ENCODE measurements at places on chromosomes 5 and 9.

- no peak for DNase-seq
Observed at GRCh38 chr9:79623799-79624721, 52.3 kb downstream of the TLE4 start.

- DNase-seq, result no peak
Observed at GRCh38 chr9:31185831-31186230, 1198.6 kb upstream of the ACO1 start.

DNA sequence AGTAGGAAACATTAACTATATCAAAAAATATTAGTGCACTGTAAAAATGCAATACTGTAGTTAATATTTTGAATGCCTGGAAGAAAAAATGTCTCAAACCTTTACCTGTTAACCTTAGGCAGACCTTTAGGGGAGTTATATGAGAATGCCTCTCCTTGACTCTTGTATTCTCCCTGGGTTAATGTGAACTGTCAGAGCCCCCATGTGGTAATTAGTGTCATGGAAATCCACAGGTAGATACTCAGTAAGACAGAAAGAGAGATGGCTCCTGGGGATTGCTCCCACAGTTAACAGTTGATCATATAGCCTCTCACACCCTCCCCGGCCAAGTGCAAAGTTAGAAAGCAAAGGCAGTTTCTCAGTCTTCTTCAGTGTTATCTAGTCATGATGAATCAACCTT, 742.8 kb downstream of the NR2F1-AS1 start:
- DNase-seq, result no peak

- DNase-seq, result no peak
Observed at GRCh38 chr9:129694243-129694646, 28.8 kb downstream of the PRRX2 start.

DNA sequence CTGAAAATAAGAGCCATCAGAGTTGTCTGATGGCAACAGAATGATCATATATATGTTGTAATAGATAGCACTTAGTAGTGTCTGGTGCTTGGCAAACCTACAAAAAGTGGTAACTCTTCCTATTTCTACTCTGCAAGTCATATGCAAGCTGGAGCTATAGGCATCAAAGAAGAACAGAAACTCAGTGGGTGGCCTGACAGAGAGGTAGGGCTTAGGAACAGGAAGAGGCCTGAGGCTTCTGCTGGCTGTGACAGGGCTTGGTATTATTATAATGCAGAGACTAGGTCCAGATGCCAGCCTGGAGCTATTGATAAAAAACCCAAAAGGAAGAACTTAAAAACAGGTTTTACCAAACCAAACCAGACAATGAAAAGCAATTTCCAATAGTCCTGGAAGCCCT, 4.4 kb upstream of the DIAPH1 start:
- no peak for DNase-seq

GRCh38 chr5:2996687-2997086, 245.2 kb upstream of the IRX2 start:
- peak; percentile 53 for DNase-seq

- DNase-seq, result no peak
Observed at GRCh38 chr5:321230-321725, at the start of gene AHRR. Gene AHRR, plus strand, starts transcription at chr5:321714. Its CDS starts 22,189 bp downstream, at chr5:343903.

DNA sequence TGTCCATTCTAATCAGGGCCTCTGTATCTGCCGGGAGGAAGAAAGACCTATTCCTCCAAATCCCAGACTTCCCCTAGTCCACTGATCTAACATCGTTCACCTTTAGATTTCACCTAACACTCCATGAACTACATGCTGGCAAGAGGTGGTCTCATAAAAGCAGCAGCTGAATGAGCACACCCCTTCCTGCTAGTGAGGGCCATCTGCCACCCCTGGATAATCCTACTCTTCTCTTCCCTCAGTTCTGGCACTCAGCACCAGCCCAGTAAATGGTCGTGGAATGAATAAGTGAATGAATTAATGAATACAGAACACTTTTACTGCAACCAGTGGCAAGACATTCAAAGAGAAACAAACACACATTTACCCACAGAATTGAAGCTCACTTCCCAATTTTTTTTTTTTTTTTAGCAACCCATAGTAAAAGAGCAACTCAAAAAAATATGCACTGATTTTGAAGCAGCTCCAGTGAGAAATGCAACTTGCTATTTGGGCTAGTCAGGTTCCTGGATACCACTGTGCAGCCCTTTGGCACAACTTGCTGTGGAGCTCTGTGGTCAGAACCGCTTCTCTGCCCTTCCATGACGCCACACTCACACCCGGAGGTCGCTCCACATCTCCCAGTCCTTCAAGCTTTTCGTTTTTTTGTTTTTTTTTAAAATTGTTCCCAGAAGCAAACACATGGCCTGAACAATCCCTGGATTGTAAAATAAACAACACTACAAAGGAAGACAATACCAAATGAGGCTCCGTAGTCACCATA, 6.2 kb downstream of the RNF183 start:
- DNase-seq, result no peak

DNA sequence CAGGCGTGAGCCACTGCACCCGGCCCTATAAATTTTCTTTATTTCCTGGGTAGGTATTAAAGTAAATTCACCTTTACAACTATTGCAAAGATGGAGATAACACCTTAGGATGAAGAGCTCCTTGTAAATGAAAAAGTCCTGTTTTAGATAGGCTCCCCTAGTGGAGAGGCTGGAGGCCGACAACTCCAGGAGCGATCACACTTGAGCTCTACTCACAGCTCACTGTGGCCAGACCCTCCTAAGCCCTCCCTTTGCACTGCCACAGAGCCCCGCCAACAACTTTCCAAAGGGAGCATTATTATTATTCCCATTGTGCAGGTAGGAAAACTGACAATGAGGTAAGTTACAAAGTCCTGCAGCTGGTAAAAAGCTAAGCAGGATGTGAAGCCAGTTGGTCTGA, 139.1 kb upstream of the ERCC6L2 start:
- DNase-seq, result no peak

DNA sequence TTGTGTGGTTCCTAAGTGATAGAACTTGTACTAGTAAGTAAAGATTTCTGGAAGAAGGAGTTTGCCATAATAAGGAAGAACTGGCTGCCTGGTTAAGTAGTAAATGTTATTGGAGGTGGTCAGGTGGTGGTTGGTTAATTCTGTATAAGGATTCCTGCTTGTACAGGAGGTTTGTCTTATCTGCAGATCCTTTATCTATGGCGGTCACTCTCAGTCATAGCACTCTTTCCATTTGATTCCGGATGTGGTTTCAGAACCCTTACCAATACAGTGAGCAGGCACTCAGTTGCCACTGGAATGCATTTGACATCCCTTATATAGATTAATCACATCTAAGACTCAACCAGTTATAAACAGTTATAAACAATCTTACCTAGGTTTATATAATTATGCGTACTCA, 50.3 kb downstream of the RAD50 start:
- no peak for DNase-seq

- no peak for DNase-seq
Observed at GRCh38 chr5:125409861-125410536, 663.6 kb upstream of the ZNF608 start.

DNA sequence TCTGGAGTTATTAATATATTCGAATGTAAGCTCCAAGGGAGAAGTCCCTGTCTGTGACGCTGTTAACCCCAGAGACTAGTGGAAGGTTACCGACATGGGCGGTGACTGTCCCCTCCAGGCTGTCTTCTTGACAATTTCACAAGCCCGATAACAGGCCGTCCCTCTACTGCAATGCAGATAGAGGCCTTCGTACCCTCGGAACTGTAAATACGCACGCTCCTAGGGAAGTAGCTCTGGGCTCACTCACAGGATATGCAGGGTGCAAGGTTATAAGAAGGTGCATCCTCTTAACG, 680 bp upstream of the RFK start:
- DNase-seq, result peak; percentile 82

GRCh38 chr9:118561051-118561450, 808.2 kb downstream of the BRINP1 start:
- no peak for DNase-seq

DNA sequence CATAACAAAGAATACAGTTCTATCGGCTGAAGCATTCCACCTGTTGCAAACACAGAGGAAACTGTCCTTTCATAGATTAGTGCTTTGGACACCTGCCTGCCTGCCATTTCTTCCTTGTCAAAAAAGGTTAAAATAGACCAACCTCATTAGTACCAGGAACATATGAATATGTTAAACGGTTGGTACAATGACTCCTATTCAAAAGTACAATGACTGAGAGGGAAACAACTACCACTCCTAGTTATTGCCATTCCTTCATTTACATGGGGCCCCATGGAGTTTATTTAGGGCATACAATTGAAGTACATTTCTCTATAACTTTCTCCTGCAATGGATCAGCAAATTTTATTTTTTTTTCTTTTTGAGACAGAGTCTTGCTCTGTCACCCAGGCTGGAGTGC, 77.4 kb upstream of the PIP5K1B start:
- DNase-seq, result no peak

GRCh38 chr9:130245474-130245873, 20.1 kb upstream of the HMCN2 start:
- DNase-seq, result no peak

DNA sequence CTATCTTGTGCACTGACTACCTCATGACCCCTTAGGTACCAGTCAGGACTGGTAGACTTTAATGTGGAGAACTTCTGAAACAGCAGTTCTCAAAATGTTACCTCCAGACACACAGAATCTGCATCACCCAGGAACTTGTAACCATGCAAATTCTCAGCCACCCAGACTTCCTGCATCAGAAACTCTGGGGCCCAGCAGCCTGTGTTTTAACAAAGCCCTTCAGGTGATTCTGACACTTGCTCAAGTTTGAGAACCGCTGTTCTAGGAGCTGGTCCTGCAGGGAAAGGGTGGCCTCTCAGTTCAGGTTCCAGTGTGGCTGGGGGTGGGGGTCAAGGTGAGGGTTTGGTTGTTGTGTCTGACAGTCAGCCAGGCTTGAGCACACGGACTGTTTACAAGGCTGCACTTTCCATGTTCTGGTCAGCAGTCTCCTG, 28.4 kb downstream of the ZFP62 start:
- DNase-seq, result no peak

DNA sequence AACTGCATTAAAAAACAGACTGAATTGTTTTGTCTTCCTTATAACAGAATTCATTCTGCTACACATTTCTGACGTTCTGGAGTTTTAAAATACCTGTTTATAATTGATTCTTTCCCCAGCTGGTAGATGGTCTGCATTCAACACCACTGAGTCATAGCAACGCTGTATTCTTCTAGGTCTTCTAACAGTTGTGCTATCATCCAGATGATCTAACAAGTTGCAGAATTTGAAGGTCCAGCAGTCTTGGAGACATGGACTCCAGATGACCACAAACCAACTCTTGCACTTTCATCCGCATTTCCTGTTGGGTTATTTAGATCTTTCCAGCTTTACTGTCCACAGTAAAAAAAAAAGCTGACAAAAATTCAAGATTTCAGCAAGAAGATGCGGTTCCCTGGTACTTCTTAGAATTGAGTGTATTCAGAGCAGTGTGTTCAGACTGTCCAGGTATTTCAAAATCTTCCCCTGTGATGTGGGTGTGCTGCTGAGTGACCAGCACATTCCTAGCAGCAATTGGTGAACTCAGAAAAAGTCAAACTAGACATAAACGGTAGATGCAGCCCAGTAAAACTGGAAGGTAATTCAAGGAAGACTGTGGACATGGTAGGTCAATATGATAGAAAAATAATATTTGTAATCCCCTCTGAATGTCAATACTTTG, 50.2 kb downstream of the CSNK1A1 start:
- no peak for DNase-seq

- DNase-seq, result no peak
Observed at GRCh38 chr9:20300430-20301115, 321.7 kb downstream of the MLLT3 start.

DNA sequence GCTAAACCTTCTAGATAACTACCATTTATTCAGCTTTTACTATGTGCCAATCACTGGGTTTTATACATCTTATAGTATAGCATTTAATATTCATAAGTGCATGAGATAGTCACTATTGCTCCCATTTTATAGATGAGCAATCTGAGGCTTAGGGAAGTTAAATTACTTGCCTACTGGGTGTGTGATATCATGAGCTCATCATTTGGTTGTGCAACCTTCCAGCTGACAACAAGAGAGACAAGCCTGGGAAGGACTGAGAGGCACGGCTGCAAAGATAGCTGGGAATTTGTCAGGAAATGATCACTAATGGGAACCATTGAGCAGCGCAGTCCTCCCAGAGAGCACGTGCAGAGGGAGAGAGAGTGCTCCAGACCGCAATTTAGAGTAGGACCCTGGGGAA, 481.6 kb upstream of the KIF2A start:
- no peak for DNase-seq

DNA sequence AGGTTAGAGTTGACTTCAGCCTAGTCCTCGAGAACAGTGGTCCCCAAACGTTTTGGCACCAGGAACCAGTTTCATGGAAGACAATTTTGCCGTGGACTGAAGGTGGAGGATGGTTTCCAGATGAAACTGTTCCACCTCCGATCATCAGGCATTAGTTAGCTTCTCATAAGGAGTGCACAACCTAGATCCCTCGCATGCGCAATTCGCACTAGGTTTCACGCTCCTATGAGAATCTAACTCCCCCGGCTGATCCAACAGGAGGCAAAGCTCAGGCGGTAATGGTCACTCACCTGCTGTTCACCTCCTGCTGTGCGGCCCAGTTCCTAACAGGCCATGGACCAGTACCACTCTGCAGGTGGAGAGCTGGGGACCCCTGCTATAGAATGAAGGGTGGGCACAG, 163.6 kb downstream of the CDH6 start:
- no peak for DNase-seq

GRCh38 chr9:18622186-18622836, 148.4 kb downstream of the ADAMTSL1 start:
- DNase-seq, result no peak

- DNase-seq, result no peak
Observed at GRCh38 chr9:81266086-81266485, 423.3 kb downstream of the TLE1 start.

DNA sequence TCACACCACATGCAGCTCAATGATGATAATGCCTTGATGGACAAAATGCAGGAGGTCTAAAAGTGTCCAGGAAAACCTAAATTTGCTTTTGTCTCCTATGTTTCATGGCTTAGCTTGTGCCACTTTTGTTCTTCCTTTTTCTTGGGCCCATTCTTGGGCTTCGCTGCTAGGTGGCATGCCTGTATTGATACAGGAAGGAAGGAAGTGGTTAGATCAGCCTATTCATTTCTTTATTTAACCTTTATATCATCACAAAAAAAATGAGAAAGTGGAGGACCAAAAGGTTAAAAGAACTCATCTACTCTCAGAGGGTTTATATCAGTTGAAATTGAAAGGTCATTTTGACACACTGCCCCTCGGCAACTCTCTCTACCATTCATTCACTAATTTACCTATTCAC, 260.2 kb downstream of the ARHGAP26 start:
- no peak for DNase-seq

GRCh38 chr5:107247427-107247826, 423.3 kb downstream of the EFNA5 start:
- no peak for DNase-seq
